ENCODE measurements at places on chromosomes 1 and 21.

GRCh38 chr1:34582356-34582755 is 172.5 kb upstream of the GJB5 start:
- DNase-seq, result no peak

DNA sequence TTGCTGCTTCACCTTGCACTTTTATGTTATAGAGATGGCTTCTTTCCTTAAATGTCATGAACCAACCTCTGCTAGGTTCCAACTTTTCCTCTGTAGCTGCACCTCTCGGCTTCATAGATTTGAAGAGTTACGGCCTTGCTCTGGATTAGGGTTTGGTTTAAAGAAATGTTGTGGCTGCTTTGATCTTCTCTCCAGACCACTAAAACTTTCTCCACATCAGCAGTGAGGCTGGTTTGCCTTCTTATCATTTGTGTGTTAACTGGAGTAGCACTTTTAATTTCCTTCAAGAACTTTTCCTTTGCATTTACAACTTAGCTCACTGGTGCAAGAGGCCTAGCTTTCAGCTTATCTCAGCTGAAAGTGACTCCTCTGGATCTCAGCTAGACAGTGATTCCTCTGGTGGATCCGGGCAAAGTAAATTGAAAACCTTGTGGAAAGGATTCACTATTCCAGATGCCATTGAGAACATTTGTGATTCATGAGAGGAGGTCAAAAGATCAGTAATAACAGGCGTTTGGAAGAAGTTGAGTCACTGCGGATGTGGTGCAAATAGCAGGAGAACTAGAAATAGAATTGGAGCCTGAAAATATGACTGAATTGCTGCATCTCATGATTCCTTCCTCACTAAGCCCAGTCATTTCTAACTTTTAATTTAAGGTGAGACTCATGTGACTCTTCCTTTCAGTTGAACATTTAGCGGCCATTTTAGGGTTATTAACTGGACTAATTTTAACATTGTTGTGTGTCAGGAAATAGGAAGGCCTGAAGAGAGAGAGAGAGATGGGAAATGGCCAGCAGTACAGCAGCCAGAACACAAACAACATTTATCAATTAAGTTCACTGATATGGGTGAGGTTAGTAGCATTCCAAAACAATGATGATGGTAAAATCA is 16.2 kb upstream of the RGS1 start:
- DNase-seq, result no peak

GRCh38 chr1:202968895-202969295 is 1.8 kb upstream of the CYB5R1 start:
- DNase-seq, result peak; percentile 51

- peak; percentile 8 for DNase-seq
Measured at GRCh38 chr1:117754061-117754969, 148.5 kb downstream of the TENT5C start.

Data from NCI-H1930 (cell line).